ENCODE measurements at places on chromosomes 2 and 18.

- DNase-seq, result no peak
Measured at GRCh38 chr2:64982311-64982857, 6.8 kb upstream of the SLC1A4 start.

GRCh38 chr2:140122001-140122400, 1341.8 kb upstream of the NXPH2 start:
- no peak for DNase-seq

- DNase-seq, result no peak
Measured at GRCh38 chr2:168731616-168732015, 70.8 kb upstream of the NOSTRIN start.

GRCh38 chr2:148486655-148487054, 157.9 kb upstream of the EPC2 start:
- DNase-seq, result no peak

DNA sequence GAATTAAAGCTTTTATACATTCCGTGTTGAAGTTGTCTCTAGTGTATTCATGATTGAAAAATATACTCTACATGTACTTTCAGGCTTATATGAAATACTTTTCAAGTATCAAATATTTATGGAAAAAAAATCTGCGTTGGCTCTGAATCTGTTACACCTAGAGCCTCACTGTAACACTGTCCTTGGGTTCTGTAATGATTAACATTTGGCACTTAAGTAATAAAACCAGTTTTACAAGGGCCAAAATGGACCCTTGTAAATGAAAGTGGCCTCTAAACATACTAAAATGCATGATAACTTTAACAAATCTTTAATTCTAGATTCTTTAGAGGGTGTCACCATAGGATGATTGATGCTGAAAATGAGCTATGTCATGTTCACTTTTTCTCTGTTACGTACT, 162.8 kb downstream of the PTPRM start:
- DNase-seq, result no peak

DNA sequence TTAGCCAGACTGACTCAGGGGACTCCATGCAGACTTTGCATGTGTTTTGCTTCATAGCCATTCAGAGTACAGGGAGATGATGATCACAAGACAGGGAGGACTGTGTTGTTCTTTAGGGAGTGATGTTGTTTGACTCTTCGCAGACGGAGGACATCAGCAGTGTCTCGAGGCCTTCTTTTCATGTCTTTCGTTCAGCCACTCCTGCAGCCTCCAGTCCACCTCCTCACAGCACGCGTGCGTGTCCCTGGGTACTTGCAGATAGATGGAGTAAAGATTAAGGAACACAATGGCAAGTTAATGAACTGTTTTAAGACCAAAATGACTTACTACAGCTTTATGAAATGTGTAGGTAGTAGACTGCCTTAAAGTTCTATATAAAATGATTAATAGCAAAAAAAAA, 114.7 kb downstream of the MAP4K4 start:
- no peak for DNase-seq

DNA sequence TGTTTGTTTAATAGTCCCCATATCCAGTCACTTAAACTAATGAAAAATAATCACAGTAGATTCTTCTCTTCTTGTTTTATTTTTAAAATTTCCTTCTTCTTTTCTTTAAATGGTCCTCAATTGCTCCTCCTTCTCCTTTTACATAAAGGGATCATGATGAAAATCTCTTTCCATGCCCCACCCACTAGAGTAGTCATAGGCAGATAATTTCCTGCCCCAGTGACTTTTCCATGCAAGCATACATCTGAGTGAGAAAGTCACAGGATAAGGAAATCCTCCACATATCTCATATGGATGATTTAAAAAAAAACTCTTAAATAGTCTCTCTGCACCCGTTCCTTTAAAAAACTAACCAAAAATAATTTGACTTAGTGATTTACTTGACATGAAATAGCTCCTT, 552.3 kb upstream of the SETBP1 start:
- DNase-seq, result no peak

DNA sequence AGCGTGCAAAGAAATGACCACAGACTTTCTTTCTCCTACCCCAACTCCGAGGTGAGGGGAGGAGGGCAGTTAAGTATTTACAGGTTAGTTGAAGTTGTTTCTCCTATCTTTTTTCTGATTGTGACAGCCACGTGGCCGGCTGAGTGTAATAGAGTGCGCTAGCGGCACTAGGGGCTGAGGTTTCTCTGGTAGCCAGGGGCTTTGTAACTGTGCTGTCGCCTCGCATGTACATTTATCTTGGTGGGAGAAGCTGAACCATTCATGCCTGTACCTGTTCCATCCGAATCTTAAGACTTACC, 214.1 kb upstream of the STON1 start:
- DNase-seq, result no peak

- DNase-seq, result no peak
Measured at GRCh38 chr18:26409091-26409490, 139.3 kb downstream of the KCTD1 start.

DNA sequence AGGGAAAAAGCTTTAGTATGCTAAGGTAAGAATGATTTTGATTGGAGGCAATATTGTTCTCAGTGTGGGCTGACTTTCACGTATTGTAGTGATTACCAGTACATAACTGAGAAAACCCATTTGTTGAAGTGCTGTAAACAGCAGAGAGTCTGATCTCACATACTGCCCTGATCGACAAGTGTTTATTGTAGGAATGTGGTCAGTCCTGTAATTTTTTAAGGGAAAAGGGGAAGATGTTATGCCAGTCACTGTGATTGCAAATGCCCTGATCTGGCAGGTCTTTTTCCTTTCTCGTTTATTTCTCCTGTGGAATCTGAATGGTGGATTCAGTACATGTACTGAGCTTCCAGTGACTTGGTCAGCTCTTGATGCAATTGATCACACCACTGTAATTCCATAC, 11.5 kb downstream of the SPATS2L start:
- no peak for DNase-seq

DNA sequence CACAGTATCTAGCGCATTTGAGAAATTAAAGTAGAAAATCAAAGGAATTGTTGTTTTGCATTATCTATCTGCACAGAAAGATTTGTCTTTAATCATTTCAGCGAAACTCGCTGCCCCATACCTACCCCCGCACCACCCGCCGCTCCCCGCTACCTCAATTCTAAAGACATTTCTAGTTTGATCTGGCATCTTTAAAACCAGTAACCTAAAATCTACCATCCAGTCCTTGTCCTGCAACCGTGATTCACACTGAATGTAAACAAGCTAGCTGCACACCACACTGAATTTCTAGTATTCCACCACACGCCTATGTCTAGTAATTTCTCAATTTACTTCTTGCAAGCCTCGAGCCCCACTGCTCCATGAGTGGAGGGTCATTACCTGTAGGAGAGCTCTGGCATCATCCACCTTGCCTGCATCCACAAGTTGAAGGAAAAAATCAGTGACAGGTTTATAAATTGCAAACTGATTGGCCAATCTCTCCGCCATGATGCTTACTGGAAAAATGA, 60.1 kb downstream of the ABCG8 start:
- no peak for DNase-seq

- DNase-seq, result no peak
Measured at GRCh38 chr18:35777039-35777438, 195.4 kb upstream of the RMP24 start.

DNA sequence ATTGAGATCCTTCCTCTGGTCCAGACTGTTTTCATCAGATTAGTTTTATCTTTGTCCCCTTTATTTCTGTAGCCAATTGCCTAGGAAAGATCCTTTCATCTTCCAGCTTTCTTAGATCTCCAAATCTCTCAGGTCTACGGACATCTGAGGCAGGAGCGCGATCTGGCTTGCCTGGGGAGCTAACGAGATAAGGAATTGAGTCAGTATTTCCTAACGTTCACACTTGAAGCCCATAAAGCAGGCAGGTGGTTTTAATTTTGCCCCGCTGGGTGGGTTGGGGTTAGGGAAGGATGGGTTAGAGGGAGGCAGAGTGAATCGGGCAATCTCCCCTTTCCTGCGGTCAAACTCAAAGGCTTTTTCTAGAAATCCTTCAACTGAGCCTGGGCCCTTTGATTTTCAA, 727 bp upstream of the TTLL4 start:
- DNase-seq, result no peak

DNA sequence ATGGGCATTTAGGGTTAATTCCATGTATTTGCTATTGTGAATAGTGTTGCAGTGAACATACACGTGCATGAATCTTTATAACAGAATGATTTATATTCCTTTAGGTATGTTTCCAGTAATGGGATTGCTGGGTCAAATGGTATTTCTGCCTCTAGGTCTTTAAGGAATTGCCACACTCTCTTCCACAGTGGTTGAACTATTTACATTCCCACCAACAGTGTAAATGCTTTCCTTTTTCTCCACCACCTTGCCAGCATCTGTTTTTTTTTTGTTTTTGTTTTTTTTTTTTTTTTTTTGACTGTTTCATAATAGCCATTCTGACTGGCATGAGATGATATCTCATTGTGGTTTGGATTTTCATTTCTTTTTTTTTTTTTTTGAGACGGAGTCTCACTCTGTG, 62.4 kb downstream of the GTF3C3 start:
- DNase-seq, result no peak

- DNase-seq, result no peak
Measured at GRCh38 chr2:177074099-177074710, 138.4 kb upstream of the HNRNPA3 start.

DNA sequence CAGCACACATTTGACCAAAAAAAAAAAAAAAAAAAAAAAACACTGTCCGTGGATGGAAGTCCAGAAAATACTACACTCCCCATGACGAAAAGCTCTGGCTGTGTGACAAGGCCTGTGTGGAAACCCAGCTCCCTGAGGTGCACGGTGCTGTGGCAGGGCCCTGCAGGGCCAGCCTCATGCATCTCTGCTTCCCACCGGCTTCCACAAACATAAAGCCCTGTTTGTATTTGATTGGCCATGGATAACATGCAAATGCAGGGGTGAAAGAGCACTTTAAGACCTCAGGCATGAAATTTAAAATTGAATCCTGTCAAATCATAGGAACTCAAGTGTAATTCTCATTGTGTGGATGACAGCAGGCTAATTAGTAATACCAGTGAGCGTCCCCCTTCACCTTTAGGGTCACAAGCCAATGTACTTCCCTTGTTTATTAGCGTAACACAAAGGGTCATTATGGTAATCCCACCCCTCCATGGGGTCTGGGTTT, 757.2 kb downstream of the GALR1 start:
- no peak for DNase-seq

- no peak for DNase-seq
Measured at GRCh38 chr2:233565685-233566140, 869 bp downstream of the USP40 start.

- no peak for DNase-seq
Measured at GRCh38 chr2:156908825-156909224, 348.7 kb upstream of the GALNT5 start.

GRCh38 chr2:227932403-227932802, 61.0 kb downstream of the DAW1 start:
- no peak for DNase-seq

- no peak for DNase-seq
Measured at GRCh38 chr2:20668871-20669475, 2.0 kb downstream of the GDF7 start.

DNA sequence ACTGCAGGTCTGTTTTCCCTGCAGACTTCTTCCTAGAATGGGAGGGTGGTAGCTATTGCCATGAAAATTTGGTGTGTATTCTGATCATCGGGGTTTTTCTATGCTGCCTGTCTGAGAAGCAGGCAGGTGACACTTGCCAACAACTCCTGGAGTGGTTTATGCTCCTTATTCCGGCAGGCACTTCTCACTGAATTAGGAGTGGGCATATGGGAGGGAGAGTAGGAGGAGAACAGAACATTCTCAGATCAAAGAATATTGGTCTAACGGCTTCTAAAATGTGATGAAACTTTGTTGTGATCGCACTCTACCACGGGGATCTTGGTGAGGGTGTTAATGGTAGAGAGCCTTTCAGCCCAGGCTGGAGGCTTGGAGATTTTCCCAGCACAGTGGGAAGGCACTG, 480.8 kb downstream of the PLCL1 start:
- DNase-seq, result no peak

GRCh38 chr2:30109856-30110255, 37.0 kb upstream of the YPEL5 start:
- DNase-seq, result no peak

DNA sequence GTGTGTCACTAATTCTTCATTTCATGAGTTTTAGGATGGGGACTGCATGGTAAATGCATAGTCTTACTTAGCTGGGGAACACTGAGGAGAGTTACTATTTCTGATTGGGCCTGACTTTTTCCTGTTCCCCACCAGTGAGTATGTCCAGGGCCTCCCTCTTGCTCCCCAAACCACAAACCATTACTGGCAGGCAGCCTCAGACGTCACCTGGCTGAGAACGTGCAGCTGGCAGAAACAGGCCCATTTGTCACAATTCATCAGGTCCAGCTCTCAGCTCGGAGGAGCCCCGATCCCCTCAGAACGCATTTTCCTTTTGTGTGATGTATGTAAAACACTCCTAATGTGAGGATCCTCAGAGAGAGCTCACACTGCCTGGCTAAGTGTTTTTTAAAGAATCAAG, 71.7 kb upstream of the SIX3 start:
- no peak for DNase-seq

GRCh38 chr18:58135183-58135641, 91.2 kb downstream of the NEDD4L start:
- DNase-seq, result no peak

- no peak for DNase-seq
Measured at GRCh38 chr2:38394903-38395341, 17.8 kb upstream of the ATL2 start.

DNA sequence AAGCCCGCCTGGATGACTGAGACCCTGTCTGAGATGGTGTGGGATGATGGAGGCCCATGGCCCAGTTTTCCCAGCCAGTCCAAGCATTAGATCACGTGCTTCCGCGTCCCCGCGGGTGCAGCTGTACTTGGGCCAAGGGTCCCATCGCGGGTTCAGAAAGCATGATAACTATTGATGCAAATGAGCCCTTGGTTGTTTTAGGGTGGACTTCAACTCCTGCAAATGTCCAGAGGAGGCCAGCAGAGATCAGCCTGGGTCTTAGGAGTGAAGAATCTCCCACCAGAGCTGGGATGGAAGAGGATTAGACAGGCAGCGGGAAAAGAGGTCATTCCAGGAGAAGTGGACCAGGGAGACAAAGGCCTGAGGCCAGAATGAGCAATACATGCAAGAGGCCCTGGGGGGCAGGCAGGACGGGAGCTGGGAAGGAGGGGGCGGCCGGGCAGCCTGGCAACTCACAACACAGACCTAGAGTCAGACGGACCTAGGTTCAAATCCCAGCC, 89.9 kb upstream of the TMEM247 start:
- no peak for DNase-seq

DNA sequence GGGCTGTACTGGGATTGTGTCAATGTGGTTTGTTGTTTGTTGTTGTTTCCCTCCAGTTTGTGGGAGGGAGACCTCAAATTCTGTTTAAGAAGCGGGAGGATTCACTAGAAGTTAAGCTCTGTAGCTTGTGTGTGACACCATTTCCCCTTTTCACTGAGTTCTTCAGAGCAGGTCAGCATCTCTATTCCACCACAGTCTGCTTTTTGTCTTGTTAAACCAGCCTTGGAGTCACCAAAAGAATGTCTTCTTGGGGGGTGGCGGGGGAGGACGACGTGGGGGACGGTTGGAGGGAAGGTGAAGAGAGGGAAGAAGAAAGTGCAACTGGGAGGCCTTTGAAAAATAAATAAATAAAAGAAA, 2.3 kb upstream of the BCL11A start:
- no peak for DNase-seq

GRCh38 chr18:31658670-31659575, 25.5 kb downstream of the B4GALT6 start:
- no peak for DNase-seq

- no peak for DNase-seq
Measured at GRCh38 chr2:47490406-47490805, 87.5 kb downstream of the MSH2 start.

Data from stimulated activated CD8-positive, alpha-beta memory T cell treated with anti-CD3 and anti-CD28 coated beads, Interleukin-15, amount 100 ng/mL, for 4 hours (primary cell).